NCI-H1105 (cell line): ENCODE measurements at places on chromosomes 16 and 17.

DNA sequence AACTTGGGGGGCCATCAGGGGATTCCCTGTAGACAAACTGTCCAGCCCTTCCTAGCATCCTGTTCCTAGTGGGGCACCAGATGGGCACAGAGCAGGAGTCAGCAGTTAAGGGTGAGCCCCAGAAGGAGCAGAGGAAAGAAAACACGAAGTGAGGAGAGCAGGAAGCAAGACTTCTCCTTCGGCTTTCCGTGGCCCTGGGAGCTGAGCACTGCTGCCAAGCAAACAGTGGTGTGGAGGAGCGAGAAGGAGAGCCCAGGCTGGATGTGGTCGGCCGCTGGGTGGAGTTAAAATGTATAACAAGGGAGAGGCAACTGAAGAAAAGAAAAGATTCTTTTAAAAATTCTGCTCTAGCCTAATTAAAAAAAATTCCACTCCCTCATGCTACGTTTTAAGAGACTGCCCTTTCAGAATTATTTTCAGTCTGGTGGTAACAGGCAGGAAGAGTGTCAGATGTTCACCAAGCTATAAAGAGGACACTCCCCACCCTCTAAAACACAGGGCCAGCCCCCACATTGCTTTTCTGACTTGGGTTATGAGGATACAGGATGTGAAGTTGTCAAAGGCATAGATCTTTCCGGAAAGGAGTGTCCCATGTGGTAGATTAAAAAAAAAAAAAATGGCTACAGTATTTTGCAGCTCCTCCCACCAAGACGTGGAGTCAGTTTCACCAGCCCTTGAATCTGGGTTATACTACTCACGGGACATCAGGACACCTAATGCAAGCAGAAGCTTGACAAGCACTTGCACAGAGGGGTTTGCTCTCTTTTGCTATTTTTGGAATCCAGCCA is 74.9 kb upstream of the ZFHX3 start:
- DNase-seq = no peak

DNA sequence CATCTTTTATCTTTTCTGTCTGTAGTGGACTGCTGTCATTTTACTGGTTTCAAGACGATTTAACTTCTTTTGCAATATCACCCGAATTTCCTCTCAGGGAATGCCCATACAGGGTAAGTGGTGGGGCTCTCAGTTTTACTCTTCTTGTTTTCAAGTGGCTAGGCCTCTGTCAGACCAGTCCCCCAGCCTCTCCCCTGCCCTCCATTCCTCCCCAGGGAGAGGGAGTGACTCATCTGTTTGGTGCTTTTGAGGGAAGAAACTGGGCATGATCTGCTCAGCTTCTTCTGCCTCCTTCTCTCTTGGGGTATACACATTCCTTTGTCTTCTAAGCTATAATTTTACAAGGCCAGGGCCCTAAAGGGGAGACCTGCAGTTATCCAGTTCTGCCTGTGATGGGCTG is 332.0 kb downstream of the CBLN1 start:
- no peak for DNase-seq

GRCh38 chr17:70773258-70773657 is 603.9 kb downstream of the KCNJ2 start:
- DNase-seq = no peak

DNA sequence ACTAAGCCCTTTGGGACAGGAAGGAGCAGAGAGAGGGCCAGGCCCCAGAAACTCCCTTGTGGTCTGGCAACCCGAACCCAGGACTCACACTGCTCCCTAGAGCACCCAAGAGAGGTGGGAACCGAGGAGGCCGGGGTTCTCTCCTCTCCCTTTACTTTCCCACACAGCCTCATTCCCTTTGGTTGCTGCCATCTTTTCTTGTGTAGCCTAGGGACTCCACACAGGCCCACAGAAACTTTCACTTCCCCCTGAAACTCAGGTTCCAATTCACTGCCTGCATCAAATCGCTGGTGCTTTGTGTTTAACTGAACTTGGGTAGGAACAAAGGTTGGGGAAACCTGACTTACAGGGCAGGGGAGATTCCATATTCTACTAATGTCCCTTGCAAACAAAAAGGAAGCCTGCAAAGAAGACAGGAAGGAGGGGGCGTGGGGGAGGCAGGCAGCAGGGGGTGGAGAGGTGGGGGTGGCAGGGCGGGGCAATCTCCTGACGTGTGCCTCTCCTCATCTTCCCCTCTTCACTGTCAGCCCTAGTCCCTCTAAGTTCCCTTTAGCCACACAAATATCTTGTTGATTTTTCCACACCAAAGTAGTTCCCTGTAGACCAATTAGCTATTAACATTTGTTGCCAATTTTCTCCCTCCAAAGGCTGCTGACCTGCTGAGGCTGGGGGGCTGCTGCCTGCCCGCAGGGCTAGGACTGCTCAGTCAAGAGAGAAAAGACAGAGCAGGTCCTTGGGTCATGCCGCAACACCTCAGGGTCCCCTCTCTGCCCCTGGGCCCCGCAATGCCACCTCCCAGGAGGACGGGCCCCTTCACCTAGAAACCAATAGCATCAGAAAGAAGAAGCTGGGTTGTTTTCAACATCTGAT is 8.0 kb downstream of the ST3GAL2 start:
- DNase-seq = no peak

- DNase-seq = no peak
These were observed 24.9 kb downstream of the GSE1 start for GRCh38 chr16:85637808-85638647.

DNA sequence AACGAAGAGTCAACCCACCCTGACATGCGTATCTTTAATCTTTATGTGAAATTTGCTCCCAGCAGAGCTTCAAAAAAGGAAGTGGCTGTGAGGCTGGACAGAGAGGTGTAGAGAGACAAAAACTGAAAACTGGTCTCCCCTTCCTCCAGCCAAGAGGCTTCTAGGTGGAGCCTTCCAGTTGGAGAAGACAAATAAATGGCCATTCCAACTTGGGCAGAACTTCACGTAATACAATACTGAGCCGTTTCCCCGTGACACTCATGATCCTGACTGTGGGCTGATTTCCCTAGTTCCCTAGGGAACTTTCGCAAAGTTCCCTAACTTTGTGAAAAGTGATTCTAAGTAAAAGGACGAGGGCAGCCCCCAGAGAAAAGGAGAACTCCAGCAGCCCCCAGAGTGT is 78.8 kb downstream of the ZFHX3 start:
- DNase-seq = no peak

- DNase-seq = no peak
These were observed 28.7 kb upstream of the ABCA6 start for GRCh38 chr17:69170377-69170776.

GRCh38 chr16:87332150-87332549 is 15.0 kb upstream of the C16orf95 start:
- DNase-seq = no peak

DNA sequence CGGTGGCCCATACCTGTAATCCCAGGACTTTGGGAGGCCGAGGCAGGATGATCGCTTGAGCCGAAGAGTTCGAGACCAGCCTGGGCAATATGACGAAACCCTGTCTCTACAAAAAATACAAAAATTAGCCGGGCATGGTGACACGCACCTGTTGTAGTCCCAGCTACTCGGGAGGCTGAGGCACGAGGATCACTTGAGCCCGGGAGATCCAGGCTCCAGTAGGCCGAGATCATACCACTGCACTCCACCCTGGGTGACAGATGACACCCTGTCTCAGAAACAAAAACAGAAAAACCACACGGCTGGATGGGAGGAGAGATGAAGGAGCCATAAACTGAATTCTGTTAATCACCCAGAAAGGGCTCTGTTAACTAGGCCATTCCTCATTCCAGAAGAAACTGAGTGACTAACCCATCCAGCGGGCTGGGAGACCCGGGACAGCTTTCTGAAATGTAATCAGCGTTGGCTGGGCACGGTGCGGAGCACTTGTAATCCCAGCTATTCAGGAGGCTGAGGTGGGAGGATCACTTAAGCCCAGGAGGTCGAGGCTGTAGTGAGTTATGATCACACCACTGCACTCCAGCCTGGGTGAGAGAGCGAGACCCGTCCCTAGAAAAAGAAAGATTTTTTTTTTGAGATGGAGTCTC is 641 bp upstream of the NT5C3B start:
- DNase-seq = no peak

GRCh38 chr16:56506941-56507340 is 12.9 kb downstream of the BBS2 start:
- no peak for DNase-seq

DNA sequence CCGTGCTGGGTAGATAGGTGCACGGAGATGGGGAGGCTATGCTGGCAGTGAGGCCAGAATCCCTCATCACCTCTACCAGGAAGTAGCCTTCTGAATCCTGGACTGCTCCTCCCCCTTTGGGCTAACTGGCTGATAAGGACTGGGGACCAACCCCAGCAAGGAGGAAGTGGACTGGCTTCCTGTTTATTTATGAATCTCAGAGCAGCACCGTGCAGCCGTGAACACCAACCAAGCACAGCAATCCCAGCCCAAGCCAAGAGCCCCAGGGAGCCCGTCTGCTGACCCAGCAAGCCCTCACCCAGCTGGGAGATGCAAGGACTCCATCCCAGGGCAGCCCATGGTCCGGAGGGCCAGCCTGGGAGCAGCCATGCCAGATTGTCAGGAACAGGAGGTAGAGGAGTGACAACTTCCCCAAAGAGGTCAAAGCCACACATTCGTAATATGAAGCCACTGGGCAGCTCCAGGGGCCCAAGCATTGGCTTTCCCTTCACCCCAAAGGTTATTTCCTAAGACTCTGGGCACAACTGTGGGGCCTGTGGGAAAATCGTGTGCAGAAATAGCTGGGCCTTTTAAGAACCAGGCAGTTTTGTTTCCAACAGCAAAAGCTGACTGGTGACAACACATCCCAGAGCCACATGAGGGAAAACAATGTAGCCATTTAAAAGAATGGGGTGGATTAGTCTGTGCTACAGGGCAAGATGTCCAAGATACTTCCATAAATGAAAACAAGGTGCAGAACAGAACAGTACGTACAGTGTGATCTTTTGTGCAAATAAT is 23.9 kb downstream of the PHB1 start:
- DNase-seq = no peak

GRCh38 chr17:79991140-79991923 is 44.3 kb downstream of the TBC1D16 start:
- peak; percentile 83 for DNase-seq
